ENCODE measurements at places on chromosomes 1 and 21.

DNA sequence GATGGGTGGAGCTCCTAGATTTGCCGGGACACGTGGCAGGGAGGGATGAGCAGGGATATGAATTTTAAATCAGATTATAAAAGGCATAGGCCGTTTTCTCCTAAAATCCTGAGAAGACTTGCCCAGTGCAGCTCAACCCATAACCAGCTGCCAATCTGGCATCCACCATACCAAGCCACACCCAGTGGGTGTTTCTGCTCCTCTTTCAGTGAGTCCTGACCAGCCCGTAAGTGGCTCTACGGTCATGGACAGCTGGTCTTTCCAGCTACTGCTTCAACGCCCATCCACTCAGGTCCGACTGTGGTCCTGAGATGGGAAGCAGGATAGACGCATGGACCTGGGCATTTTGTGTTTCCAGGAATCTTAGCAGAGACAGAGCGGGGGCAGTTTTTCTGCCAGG lies 107.2 kb downstream of the LAMC2 start:
- no peak for DNase-seq

DNA sequence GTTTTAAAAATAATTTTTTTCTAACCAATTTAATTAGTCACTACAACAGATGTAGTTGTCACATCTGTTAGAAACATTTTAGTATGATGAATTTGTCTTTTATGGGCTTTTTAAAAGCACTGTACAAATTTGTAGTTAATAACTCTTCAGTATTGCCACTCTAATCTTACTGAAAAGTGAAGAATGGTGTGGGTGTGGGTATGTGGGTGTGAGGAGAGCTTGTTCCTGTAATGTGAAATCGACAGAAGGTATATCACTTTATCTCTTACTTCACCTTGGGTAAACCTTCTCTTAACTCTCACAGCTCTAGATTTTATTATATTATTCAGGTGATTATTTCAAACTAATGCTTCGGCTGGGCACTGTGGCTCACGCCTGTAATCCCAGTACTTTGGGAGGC lies 42.5 kb downstream of the TMEM200B start:
- DNase-seq, result no peak

DNA sequence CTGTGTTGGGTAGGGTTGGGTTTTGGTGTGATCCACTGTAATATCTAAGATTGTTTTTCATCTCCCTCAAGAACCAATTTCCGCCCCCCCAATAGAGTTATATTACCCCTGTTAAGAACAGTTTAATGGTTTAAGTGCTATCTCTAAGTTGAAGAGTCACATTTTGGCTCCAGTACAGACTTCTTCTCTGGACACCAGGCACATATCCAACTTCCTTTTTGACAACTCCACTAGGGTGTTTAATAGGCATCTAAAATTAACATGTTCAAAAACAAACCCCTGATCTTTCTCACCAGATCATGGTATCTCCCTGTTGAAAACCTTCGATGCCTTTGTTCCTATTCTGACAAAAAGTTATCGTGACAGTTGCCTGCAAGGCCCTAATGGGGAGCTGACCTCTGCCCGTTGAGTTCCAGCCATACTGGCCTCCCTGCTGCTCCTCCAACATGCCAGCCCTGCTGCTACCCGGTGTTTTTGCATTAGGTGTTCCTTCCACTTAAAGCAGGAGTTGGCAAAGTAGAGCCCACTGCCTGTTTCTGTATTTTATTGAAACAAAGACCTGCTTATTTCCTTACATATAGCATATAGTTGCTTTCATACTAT lies 18.6 kb downstream of the USP24 start:
- no peak for DNase-seq

DNA sequence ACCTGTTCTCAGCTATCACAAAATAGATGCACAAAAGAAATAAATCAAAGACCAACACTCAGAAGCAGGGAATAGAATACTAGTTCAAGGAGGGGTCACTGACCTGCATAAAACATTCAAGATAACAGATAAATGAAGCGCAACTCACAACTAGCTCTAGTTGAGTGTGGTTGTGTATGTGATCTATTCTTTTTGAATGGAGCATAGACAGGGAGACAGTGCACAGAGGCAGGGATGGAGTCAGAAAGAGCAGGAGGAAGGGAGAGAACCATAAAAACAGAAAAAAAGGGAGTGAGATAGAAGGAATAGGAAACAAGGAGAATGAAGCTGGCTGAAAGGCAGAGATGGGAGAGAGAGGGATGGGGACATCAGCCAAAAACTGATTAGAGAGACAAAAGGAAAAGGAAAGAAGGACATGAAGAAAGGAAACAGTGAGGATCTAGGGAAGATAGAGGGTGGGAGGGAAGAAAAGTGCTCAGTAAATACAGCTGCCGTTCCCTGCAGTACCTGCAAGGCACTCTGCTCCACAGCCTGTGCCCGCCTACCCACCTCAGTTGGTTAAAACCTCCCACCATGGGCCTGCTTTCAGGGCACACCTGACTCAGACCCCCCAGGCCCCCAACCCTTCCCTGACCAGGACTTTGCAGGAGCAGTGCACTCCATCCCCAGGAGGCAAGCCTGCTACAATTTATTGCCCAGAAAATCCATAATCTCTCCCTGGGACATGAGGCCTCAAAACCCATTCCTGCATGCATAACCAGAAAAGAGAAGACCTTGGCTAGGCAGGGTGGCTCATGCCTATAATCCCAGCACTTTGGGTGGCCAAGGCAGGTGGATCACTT lies 385.2 kb upstream of the POU3F1 start:
- DNase-seq, result no peak

DNA sequence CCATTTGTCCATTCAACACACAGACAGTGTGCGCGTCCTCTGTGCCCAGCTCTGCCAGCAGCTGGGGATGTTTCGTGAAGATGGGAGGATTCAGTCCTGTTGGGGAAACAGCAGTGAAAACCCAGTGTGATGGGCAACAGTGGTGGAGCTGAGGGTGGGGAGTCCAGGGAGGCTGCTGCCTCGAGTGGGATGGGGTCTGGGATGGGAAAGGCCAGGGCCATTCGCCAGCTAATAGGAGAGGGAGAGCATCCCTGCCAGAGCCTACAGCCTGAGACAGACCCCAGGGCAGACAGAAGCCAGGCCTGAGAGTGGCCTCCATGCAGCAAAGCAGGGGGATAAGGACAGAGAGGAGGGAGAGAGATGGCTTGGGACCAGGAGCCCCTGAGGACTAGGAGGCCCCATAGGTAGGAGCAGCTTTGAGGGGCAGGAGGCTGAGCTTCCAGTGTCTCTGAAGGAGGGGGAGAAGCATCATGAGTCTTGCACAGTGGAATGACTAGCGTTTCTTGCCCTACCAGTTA lies 252.6 kb downstream of the NPHP4 start:
- no peak for DNase-seq

- no peak for DNase-seq
Observed at GRCh38 chr1:28591708-28592320, at the start of gene RAB42. Gene RAB42 (plus strand): TSS chr1:28592265. CDS start chr1:28592512, 247 bp downstream.

DNA sequence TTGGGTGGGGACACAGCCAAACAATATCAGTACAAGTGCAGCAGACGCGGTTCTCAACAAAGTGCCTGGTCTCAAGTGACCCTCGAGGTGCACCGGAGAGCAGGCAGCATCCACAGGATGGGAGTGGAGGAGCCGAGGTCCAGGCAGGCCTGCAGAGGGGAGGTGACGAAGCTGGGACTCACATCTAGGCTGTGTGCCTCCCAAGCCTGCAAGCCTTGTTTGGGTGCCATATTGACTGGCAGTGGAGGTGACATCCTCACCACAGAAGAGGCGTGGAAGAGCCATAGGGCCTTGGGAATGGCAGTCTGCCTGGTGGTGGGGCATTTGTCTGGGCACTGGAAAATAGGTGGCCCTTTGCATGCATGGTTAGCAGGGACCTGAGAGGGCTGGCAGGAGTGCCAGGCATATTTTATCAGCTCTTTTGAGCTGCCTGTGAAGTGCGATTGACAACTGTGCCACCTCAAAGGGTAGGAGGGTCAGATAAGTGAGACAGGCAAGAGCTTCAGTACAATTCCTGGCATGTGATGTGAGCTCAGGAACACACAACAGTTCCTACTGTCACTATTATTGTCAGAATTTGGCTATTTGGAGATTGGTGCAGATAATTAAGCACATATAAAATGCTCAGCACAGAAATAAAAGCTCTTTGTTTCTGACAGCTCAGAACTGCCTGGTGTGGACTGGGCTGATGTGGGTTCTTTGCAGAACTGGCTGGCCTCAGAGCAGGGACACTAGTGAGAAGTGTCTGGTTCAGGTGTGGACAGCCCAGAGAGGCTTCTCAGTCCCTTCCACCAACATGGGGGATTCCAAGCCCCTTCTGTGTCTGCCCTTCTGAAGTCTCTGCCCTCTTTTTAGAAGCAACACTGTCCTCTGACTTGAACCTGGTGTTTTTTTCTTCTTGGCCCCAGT lies 347.6 kb upstream of the AJAP1 start:
- no peak for DNase-seq

GRCh38 chr1:45001011-45001481 lies 10.1 kb downstream of the HECTD3 start:
- no peak for DNase-seq

DNA sequence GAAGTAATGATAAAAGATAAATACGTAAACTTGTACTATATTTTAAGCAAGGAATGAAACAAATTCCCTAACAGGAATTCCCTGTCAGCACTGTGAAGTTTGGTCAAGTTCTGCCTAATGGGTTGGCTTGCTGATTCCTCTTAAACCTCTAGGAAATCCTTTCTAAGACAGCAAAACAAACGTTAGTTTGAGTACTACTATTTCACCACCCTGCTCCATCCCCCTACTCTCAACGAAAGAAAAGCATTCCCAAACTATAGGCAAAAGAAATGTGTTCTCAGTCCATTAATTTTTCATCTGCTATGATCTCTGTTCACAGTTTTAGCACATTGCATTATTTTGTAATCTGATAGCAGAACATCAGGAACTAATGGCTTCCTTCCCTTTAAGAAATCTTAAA lies 16.1 kb downstream of the SERPINC1 start:
- DNase-seq, result no peak

GRCh38 chr1:27144920-27145661 lies 9.8 kb downstream of the SLC9A1 start:
- DNase-seq, result no peak

- DNase-seq, result peak; percentile 96
Observed at GRCh38 chr1:17168091-17168876, 36.6 kb upstream of the PADI1 start.

DNA sequence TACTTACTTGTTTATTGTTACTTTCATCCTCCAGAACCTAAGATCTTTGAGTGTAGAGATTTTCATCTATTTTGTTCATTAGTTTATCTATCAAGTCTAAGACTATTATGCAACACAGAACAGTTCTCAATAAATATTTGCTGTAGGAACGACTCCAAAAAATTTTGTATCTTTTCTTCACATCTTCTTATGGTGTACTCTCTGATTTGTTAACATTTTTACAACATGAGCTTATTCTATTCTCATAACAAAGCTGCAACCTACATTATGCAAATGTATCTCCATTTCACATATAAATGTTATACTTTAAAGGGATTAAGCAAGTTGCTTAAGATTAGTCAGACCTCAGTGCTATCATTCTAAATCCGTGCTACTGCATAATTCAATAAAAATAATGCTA lies 514.2 kb upstream of the ZP4 start:
- DNase-seq, result no peak

DNA sequence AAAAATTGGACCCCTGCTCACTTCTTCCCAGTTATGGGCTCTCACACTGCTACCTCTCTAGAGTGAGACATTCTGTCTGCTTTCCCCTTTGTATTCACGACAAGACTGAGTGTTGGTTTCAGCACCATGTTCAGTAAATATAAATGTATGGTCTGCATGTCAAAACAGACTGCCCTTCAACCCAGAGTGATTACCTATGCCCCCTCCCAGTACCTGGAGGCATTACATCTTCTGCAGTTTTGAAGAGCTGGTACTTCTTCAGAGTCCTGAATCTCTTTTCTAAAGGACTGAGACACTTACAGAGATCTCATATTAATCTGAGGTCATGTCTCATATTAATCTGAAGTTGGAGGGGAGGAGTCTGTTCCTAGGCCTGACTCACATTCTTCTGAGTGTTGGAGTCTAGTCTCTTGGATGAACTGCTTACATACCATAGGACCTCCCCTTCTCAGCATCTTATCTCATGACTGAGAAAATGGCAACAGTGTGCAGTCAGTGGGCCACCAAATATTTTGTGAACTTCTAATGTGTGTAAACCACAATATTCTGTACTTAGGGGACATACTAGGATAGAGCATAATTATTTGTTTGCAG lies 80.3 kb downstream of the RGL1 start:
- no peak for DNase-seq

GRCh38 chr1:46603481-46603857 lies 599 bp downstream of the MKNK1 start:
- DNase-seq, result no peak

GRCh38 chr1:179935909-179936496 lies 18.6 kb upstream of the CEP350 start:
- DNase-seq, result no peak

DNA sequence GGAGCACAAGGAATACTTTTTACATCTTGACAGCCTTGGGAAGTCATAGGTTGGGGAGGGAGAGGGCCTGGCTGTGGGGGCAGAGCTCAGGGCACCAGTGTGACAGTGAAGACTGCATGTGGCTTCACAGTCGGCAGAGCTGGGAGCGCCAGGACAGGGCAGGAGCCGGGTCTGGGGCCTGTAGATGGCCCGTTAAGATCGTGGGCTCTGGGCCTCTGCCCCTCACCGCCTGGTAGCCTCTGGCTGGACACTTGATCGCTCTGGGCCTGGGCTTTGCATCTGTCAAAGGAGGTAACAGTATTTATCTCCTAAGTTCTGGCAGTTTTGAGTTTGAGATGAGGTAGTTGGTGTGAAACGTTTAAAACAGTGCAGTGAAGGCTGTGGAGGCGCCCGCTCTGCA lies 4.8 kb downstream of the SLX9 start:
- DNase-seq, result no peak

DNA sequence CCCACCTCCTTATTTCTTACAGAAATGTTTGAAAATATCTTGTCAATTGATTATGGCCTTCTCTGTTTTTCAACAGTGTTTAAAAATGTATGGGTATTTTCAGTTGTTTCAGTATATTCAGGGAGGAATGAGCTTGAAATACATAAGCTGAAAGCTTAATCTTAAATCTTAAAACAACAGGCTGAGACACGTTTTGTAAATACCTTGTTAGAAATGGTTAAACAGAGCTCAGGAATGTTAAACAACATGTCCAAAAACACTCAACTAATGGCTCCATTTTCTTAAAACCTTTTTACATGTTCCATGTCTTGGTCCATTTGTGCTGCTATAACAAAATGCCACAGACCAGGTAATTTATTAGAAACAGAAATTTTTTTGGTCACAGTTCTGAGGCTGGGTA lies 953.8 kb upstream of the ADGRL2 start:
- DNase-seq, result no peak

All from NCI-H1105 treated with DMSO at 0.1 percent for 48 hours (cell line).